Sigmoid colon (tissue), 7 donors: ENCODE measurements at places on chromosomes 4 and X. TPM values are rescaled to one million over a fixed set of nuclear protein-coding genes. Genes with fewer than 3 reads are reported as not detected.
A peak's percentile ranks its signal among the peaks of the same experiment; 100 is the strongest.

GRCh38 chrX:155148724-155149537 lies 67.3 kb upstream of the VBP1 start:
- no peak overlapping the region for H3K4me3 ChIP-seq
- no peak overlapping the region for H3K27ac ChIP-seq
- H3K27me3 ChIP-seq, result no peaks in the 10 kb centered on the region

GRCh38 chr4:168797738-168798375 lies 212.2 kb downstream of the CBR4 start:
- H3K4me3 ChIP-seq, result no peak overlapping the region
- no peaks in the 10 kb centered on the region for H3K27me3 ChIP-seq
- peaks cover 22% of the 10 kb centered on the region for H3K4me1 ChIP-seq
- no peak for DNase-seq

The KLHL4 gene
- 0.33 TPM for total RNA-seq

GRCh38 chrX:109886122-109886761 lies 116.7 kb upstream of the TMEM164 start:
- H3K36me3 ChIP-seq, result no peaks in the 10 kb centered on the region
- H3K4me1 ChIP-seq, result no peaks in the 10 kb centered on the region
- no peak overlapping the region for H3K4me3 ChIP-seq

DNA sequence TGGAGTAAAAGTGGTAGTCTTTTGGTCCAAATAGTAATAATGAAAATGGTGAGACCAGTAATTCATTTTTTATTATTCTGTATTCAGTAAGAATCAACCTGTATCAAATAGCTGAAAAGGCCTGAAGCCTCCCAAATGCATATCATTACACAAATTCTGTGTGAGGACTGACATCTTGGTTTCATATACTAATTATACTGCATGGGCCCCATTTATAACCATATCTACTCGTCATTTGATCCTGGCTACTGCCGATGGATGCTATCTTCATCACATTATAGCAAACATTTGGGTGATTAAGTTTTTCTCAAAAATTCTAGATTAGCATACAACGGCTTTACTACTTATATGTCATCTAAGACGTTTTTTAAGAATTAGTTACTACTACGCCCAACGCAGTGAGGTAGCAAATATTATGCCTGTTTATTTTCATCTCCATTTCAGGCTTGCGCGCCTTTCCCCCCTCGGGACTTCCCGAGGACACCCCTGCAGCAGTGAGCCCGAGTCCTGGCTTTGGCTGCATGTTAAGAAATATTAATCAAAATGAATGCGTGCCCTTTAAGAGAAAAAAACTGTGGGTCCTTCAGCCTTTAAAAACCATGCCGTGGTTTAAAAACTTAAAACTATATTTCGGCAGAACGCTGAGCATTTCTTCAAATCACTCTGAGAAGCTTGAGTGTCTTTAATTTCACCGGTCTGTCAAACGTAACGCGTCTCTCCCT lies 814 bp upstream of the MMAA start:
- no peaks in the 10 kb centered on the region for H3K36me3 ChIP-seq
- H3K4me1 ChIP-seq, result no peaks in the 10 kb centered on the region
- H3K4me3 ChIP-seq, result peak overlapping the region; percentile 71
- H3K27me3 ChIP-seq, result no peaks in the 10 kb centered on the region
- peak overlapping the region; percentile 94 for H3K27ac ChIP-seq

GRCh38 chr4:20646287-20646686 lies 54.0 kb upstream of the PACRGL start:
- DNase-seq, result no peak
- no peaks in the 10 kb centered on the region for H3K4me1 ChIP-seq
- no peaks in the 10 kb centered on the region for H3K27me3 ChIP-seq
- H3K27ac ChIP-seq, result no peak overlapping the region
- no peak overlapping the region for H3K4me3 ChIP-seq

GRCh38 chr4:8394806-8395205 lies 45.7 kb downstream of the ACOX3 start:
- H3K4me1 ChIP-seq, result peaks cover 41% of the 10 kb centered on the region
- peaks cover 12% of the 10 kb centered on the region for H3K36me3 ChIP-seq
- H3K4me3 ChIP-seq, result no peak overlapping the region
- H3K27me3 ChIP-seq, result no peaks in the 10 kb centered on the region

The MAGIX gene
- 3.1 TPM for total RNA-seq

The GPC3 gene
- 6.9 TPM for total RNA-seq

GRCh38 chr4:175951794-175952193 lies 113.8 kb upstream of the WDR17 start:
- H3K27me3 ChIP-seq, result no peaks in the 10 kb centered on the region
- no peak for DNase-seq
- H3K4me1 ChIP-seq, result peaks cover 1% of the 10 kb centered on the region

DNA sequence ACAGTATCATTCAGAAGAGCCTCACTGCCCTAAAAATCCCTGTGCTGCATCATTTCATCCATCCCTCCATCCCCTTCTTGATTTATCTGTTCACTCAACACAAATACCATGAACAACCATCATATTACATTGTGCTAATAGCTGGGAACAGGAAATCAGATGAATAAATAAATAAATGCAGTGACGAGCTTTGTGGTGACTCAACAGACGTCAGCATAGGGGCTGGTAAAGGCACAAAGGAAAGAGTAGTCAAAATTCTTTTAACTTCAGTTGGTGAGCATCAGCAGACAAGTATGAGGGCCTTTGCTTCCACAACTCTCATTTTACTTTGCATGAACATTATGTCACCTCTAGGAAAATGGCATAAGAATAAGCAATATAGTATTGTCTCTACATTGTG lies 65.5 kb downstream of the EDNRA start:
- no peak overlapping the region for H3K4me3 ChIP-seq
- H3K27ac ChIP-seq, result no peak overlapping the region
- no peaks in the 10 kb centered on the region for H3K27me3 ChIP-seq
- H3K4me1 ChIP-seq, result no peaks in the 10 kb centered on the region

GRCh38 chrX:13179100-13179499 lies 134.7 kb upstream of the FAM9C start:
- H3K27me3 ChIP-seq, result no peaks in the 10 kb centered on the region
- H3K4me3 ChIP-seq, result no peak overlapping the region
- H3K27ac ChIP-seq, result no peak overlapping the region
- DNase-seq, result no peak
- no peaks in the 10 kb centered on the region for H3K36me3 ChIP-seq

DNA sequence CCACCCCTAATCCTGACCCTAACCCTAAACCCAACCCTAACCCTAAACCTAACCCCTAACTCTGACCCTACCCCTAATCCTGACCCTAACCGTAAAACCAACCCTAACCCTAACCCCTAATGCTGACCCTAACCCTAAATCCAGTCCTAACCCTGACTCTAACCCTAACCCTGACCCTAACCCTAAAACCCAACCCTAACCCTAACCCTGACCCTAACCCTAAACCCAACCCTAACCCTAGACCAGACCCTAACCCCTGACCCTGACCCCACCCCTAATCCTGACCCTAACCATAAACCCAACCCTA lies 708 bp upstream of the PCGF3 start:
- no peaks in the 10 kb centered on the region for H3K27me3 ChIP-seq
- H3K36me3 ChIP-seq, result no peaks in the 10 kb centered on the region
- peak overlapping the region; percentile 82 for H3K4me3 ChIP-seq
- H3K4me1 ChIP-seq, result peaks cover 35% of the 10 kb centered on the region

GRCh38 chrX:150570512-150570911 lies 2.1 kb downstream of the MTM1 start:
- no peak for DNase-seq
- H3K27ac ChIP-seq, result no peak overlapping the region
- no peaks in the 10 kb centered on the region for H3K27me3 ChIP-seq
- no peak overlapping the region for H3K4me3 ChIP-seq

- H3K27me3 ChIP-seq, result no peaks in the 10 kb centered on the region
- no peak overlapping the region for H3K27ac ChIP-seq
- no peak overlapping the region for H3K4me3 ChIP-seq
- no peak for DNase-seq
- H3K36me3 ChIP-seq, result no peaks in the 10 kb centered on the region
Observed at GRCh38 chr4:85673540-85673939, 198.6 kb downstream of the ARHGAP24 start.

- H3K36me3 ChIP-seq, result no peaks in the 10 kb centered on the region
- H3K27ac ChIP-seq, result no peak overlapping the region
- DNase-seq, result no peak
- H3K4me3 ChIP-seq, result no peak overlapping the region
Observed at GRCh38 chr4:53885668-53886067, 178.7 kb downstream of the CHIC2 start.

- H3K4me3 ChIP-seq, result no peak overlapping the region
- H3K27ac ChIP-seq, result peak overlapping the region; percentile 40
- H3K36me3 ChIP-seq, result peaks cover 5% of the 10 kb centered on the region
Observed at GRCh38 chr4:2858451-2859217, 15.0 kb downstream of the ADD1 start.

- no peak for DNase-seq
- peak overlapping the region; percentile 97 for H3K27ac ChIP-seq
- H3K4me1 ChIP-seq, result peaks cover 58% of the 10 kb centered on the region
- no peaks in the 10 kb centered on the region for H3K36me3 ChIP-seq
- H3K4me3 ChIP-seq, result peak overlapping the region; percentile 86
- no peaks in the 10 kb centered on the region for H3K27me3 ChIP-seq
Observed at GRCh38 chr4:184647266-184648053, 1.8 kb downstream of the CASP3 start.

The HPSE gene
- total RNA-seq, result 0.55 TPM

- no peaks in the 10 kb centered on the region for H3K4me1 ChIP-seq
- no peak overlapping the region for H3K4me3 ChIP-seq
- H3K27ac ChIP-seq, result no peak overlapping the region
- no peak for DNase-seq
- H3K27me3 ChIP-seq, result no peaks in the 10 kb centered on the region
Observed at GRCh38 chr4:116346750-116347149, 738.6 kb downstream of the TRAM1L1 start.

The COL25A1 gene
- 0.82 TPM for total RNA-seq

DNA sequence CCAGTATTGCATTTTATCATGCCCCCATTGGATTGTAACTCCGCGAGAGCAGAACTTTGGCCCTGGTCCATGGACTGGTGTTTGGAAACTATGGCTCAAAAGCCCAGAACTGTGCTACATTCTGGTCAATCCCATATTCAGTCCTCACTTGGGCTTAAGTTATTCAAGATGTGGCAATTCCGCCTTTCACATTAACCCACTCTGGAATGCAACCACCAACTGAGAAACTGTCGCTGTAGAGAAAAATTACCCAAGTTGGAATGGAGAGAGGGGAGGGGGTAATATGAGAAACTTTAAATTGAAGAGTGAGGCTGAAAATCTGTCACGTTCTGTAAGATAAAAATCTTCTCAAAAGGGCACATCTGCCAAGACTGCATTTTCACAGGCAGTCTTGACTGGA lies 189.6 kb upstream of the NHS start:
- H3K27me3 ChIP-seq, result no peaks in the 10 kb centered on the region
- DNase-seq, result no peak
- no peaks in the 10 kb centered on the region for H3K36me3 ChIP-seq
